NAMALWA (cell line): ENCODE measurements at places on chromosomes 12 and 14.

GRCh38 chr12:5777451-5777850 lies 167.6 kb downstream of the ANO2 start:
- DNase-seq, result no peak

GRCh38 chr14:85974602-85975001 lies 444.7 kb downstream of the FLRT2 start:
- no peak for DNase-seq

DNA sequence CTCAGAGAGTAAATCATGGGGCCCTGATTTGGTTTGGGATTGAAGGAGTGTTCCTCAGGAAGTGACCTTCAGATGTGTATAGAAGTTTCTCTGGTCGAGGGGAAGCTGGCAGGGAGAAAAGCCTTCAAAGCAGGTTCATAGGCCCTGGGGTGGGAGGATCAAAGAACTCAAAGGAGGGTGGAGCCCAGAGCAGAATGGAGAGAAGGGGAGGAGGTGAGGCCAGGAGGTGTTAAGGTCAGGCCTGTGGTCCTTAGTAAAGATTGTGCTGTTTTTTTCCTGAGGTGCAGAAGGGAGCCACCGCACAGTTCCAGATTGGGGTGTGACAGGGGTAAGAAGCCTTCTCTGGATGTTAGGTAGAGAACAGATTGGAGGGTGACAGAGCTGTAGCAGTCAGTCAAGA lies 9.7 kb upstream of the CFAP251 start:
- no peak for DNase-seq

DNA sequence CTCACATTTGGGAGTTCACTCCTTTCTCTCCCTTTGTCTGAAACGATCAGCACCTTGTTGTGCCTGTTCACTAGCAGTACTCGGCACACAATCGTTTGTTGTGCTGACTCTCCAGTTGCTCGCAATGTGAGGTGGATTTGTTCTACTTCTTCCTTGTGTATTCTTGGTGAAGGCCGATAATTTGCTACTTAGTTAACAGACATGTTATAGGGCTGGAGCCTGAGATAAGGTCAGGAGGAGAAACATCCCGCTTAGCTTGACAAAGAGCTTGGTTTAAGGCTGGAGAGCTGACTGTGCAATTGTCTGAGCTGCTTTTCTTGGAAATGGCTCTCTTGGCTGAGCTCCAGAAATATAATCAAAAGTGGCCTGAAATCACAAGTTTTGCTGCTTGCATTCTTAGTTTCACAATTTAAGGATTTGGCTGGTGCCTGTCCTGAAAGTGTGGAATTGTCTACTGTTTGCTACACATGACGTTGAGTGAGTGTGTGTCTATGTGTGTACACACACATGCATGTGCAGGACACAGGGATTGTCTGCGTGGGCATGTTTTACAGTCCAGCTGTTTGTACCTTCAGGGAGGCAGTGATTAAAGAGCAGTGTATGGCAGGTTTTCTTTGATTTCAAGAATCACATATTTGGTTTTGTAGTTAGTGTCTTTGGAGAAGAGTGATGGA lies 77.7 kb downstream of the ARF6 start:
- DNase-seq, result no peak

GRCh38 chr12:53046655-53047220 lies 3.1 kb upstream of the TNS2 start:
- DNase-seq, result peak; percentile 60

GRCh38 chr12:116549993-116550392 lies 9.2 kb upstream of the MAP1LC3B2 start:
- DNase-seq, result no peak

DNA sequence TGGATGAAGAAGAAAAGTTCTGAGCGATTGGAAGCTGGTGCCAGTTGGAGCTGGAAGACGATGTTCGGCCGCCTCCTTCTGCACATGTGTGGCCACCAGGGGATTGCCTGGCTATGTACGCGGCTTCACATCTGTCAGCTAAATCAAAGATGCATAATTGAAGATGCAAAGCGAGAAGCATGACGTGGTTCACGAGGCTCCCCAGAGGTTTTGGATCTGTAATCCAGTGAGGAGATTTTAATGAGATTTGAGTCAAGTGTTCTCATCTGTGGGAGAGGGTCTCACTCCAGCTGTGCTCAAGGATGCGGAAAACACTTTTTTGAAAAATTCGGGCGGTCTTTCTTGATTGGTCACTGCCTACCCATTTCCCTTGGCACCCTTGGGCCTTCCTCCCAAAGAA lies 94.6 kb downstream of the PAX9 start:
- DNase-seq, result no peak

- DNase-seq, result no peak
These were observed 108.5 kb downstream of the SLC38A1 start for GRCh38 chr12:46160101-46160980.

DNA sequence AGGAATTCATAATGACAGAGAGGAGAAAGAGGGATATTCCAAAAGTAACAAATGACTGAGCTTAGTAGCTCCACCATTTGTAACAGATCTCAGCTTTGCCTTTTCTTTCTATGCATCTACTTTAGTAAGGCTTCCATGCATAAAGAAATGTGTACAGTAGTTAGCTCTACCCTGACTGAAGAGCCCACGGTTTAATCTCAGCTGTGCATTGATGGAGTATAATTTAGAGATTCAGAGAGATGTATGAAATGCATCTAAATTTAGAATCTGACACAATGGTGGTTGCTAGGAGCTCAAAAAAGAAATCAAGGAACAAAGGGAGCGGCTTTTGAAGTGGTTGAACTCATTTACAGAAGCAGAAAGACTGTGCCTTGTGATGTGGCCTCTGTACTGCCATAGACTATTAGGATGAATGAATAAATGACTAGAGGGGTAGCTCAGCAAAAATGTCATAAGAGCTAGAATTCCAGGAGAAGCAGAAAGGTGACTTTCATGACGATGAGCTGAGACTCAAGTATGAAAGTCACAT lies 838.6 kb downstream of the RPS29 start:
- DNase-seq, result no peak

DNA sequence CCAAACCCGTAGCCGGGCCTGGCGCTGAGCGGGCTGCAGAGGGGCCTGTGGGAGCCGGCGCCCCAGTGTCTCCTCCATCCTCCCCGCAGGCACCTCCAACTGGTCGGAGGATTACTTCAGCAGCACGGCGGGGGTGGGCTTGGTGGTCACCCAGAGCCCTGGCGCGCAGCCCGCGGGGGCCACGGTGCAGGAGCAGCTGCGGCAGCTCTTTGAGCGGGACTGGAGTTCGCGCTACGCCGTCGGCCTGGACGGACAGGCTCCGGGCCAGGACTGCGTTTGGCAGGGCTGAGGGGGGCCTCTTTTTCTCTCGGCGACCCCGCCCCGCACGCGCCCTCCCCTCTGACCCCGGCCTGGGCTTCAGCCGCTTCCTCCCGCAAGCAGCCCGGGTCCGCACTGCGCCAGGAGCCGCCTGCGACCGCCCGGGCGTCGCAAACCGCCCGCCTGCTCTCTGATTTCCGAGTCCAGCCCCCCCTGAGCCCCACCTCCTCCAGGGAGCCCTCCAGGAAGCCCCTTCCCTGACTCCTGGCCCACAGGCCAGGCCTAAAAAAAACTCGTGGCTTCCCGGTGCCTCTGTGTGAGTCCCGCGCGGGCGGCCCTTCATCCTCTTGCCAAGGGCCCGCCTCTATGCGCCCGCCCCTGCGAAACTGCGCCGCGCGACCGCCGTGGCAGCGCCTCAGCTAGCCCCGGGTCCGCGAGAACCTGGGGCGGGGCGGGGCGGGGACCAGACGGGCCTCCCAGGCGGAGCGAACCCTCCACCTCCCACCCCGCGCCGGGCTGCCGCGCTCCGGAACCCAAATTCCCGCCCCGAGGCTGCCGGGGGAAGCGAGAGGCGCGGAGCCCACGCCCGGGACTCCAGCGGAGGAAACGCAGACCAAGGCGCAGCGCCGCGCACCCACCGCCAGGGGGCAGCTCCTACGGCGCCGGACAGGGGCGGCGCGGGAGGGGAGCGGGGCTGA lies 8.3 kb downstream of the PLD4 start:
- DNase-seq, result peak; percentile 82

GRCh38 chr12:54311051-54311450 lies 10.2 kb upstream of the NFE2 start:
- no peak for DNase-seq

DNA sequence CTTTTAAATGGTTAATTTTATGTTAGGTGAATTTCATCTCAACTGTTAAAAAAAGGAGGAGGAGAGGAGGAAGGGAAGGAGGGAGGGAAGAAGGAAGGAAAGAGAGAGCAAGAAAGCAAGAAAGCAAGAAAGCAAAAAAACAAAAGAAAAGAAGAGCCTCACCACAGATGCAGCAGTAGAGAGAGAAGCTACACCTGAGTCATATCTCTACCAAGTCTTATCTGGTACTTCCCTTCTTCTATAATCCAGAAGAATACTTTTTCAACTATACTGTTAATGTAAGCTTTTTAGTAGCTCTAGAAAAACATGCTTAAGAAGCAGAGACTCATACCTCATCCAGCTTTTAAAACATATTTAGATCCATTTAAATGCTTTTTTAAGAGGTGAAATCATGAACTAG lies 5.6 kb upstream of the IL26 start:
- DNase-seq, result no peak

DNA sequence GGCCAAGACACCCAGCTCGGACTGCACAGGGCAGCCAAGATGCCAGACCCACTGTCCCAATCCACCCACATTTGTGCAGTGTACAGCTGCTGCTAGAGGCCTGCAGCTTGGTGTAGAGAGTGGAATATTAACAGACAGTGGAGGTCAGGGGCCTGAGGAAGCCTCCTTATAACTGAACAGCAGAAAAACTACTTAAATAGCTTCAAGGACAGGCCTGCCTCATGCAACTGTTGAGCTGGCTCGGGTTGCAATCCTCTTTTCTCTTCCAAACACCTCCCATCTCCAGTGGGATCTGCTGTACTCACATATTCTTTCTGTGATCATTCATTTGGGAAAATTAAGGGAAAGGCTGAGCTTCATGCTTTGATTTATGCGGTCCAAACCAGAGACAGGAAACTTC lies 1043.2 kb upstream of the TMEM132C start:
- no peak for DNase-seq

DNA sequence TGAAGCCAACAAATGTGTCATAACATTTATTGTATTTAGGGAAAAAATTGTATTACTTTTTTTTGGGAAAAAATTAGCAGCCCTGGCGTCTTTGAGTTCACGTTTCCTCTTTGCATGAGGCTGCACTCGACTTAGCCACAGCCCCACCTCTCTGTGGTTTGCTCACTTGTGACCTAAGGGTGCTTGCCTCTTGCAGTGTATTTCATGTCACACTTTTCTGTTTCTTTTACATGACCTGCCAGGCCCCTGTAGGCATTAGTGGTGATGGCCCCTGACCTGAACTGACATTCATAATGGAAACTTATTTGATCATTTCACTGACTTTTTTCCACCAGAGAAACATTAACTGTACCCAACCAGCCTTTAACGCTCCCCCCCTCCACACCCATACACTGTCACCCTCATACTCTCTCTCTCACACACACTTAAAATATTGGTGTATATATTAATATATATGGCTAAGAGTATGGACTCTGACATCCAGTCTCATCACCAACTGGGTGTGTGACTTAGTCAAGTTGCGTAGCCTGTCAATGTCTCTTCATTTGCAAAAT lies 122.9 kb downstream of the PRKCH start:
- DNase-seq, result no peak

- no peak for DNase-seq
These were observed 140.7 kb upstream of the PRICKLE1 start for GRCh38 chr12:42730291-42730690.

- no peak for DNase-seq
These were observed 88.8 kb downstream of the NEDD1 start for GRCh38 chr12:96995861-96996260.

GRCh38 chr14:90005939-90006530 lies 50.3 kb downstream of the TDP1 start:
- no peak for DNase-seq

DNA sequence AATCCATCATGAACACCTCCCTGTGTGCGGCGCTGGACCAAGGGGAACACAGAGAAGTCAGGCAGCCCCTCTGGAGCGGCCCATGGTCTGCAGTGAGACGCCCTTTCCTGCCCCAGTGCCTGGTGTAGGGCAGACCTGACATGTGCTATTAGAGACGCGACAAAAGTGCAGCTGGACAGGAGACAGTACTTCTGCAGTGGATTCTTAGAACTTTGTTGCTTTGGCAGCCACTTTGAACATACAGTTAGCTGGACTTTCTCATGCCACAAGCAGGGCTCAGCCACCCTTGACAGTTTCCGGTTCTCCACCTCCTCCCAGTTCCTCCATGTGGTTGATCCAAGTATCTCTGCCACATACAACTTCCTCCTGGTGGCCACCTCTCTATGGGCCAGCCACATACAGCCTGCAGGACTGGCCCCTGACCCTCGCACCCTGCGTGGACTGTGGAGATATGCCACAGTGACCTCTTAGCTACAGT lies 45.9 kb downstream of the LGMN start:
- DNase-seq, result no peak

- peak; percentile 85 for DNase-seq
These were observed 54.4 kb downstream of the E2F7 start for GRCh38 chr12:77010691-77011548.
